ENCODE measurements at places on chromosomes 3 and 15.

DNA sequence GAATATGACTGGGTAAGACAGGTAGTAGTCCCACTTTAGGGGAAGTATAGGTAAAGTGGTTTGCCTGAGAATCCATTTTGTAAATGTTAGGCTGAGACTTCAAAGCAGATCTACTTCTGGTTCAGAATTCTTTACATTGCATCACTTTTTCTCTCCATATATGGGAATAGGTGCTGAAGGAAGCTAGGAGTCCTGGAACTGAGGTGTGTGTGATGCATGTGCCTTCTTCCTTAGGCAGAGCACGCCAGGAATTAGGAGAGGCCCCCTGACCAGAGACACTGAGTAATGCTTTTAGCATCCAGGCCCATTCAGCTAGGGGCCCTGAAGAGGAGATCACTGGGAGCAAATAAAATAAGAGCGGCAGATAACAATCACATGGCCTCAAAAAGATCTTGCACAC is 69.2 kb upstream of the DCP1A start:
- DNase-seq, result no peak

GRCh38 chr15:42332331-42332730 is 27.0 kb upstream of the CAPN3 start:
- DNase-seq, result no peak

DNA sequence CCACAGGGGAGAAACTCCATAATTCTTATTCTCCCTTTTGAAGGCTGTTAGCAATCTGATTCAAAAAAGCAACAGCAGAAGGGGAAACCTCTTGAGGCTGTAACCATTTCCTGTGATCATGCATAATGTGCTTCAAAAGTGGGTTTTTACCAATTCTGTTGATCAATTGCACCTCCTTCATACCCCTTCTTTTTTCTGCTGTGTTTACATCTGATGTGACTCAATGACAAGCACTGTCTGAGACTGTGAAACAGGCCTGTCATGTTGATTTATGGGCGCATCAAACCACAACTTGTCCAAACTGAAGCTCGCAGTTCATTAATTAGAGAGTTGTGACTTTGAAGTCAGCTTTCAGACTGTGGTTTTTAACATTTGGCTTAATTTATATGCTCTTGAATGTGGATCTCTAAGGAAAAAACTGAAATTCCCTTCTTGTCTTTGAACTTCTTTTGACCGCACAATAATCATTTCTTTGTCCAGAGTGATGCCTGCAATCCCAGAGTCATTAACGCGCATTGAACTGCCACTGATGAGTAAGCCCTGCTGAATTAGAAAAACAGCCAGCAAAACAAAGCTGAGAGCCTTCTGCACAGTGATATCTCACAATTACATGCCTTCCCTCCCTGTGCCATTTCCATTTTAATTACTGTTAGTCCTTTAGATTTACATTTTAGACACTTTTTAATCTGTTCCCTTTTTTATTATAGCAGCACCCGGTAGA is 532.8 kb downstream of the FOXP1 start:
- DNase-seq, result no peak

DNA sequence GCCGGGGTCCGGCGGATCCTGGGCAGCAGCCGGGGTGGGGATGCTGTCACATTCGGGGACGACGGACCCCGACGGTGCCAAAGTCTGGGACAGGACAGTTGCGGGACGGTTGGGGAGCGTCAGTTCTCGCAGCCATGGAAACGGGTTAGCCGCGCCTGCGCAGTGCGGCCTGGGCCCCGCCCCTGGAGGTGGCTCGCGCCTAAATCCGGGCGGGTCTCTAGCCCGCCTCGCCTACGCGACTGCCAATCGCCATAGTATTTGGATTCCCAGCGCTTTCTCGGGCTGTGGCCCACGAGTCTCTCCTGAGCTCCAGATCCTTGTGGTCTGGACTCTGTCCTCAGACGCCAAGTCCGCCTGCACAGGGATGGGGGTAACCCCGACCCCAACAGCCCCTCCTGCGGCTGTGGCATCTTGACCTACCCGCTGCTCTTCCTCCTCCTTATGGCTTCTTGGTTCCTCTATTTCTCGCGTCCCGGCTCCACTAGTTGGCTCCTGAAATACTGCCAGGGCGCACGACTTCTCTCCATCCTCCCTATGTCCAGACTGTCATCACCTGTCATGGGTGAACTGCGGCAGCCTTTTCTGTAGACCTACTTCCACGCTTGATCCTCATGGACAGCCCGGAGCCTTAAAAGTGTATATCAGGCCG is at the start of gene ZMYND10:
Gene ZMYND10 (minus strand): TSS at position 147 of the 649 bp plus-strand sequence. CDS start 153 bp downstream, outside the sequence.
- DNase-seq, result peak; percentile 50

- DNase-seq, result no peak
Measured at GRCh38 chr15:88651971-88652370, 13.2 kb downstream of the ISG20 start.

Data from stimulated activated CD8-positive, alpha-beta memory T cell treated with anti-CD3 and anti-CD28 coated beads, Interleukin-7, amount 100 ng/mL, for 1 hour (primary cell).